Fibroblast of skin of scalp (primary cell): ENCODE measurements at places on chromosomes 13 and 19.
A peak's percentile ranks its signal among the peaks of the same experiment; 100 is the strongest.

DNA sequence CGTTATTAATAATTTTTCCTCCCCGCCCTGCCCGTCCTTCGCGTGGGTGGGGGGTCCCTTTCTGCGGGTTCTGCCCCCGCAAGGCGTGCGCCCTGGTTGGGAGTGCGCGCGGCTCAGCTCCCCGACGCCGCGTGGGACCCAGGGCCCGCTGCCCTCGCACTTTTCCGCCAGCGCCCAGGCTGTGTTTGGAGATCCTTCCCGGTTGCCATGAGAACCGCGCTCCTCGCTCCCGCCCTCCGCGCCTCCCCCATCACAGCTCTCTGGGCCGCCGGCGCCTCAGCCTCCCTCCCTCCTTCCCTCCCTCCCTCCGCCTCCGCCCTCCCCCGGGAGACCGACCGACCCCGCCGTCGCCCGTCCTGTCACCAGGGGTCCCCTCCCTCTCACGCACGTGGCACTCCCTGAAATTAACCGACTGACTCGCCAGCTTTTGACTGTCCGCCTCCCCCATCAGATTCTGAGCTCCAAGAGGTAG is 2.4 kb upstream of the SSBP4 start:
- peak; percentile 93 for DNase-seq

DNA sequence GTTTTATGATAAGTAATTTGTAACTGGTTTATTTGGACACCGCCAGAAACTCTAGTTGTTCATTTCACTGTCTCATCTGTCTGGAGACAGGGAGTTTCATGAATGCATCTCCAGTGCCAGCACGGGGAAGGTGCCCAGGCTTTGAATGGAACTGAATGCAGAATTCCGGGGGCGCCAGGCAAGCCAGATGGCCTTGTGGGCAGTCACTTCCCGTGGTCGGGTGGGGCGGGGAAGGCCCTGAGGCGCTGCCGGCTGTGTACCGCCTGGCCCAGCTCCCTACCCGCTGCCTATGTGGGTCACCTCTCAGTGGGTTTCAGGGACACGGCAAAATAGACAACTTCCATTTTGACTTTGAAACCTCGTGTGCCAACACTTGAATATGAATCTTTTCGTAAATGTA is 28.8 kb upstream of the MCF2L start:
- no peak for DNase-seq

- DNase-seq = no peak
Observed at GRCh38 chr19:41521931-41522555, 53.9 kb upstream of the CEACAM21 start.

GRCh38 chr13:85700906-85701305 is 98.3 kb downstream of the SLITRK6 start:
- DNase-seq = no peak

- DNase-seq = peak; percentile 53
Observed at GRCh38 chr19:48868114-48868886, at the start of gene PLEKHA4. PLEKHA4 (minus strand) TSS chr19:48868617; CDS start chr19:48867620, 997 bp downstream.

GRCh38 chr13:66128692-66129269 is 1101.4 kb downstream of the PCDH9 start:
- no peak for DNase-seq

DNA sequence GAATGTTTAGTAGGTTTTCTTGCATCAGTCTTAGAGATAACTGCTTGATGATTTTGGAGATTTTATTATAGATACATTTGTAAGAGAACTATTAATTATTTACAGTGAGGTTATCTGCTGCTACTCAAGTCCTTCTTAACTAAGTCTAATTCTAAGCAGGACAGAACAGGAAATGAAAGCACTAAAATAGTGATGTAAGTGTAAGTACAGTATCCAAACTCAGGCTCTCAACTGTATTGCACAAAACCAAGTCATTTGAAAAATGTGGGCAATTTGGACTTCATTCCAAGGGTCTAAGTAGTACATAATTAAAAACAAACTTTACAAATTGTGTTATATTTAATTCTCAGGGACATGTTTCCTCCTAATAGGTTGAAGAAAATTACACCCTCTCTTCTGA is 417.1 kb downstream of the ITGBL1 start:
- peak; percentile 32 for DNase-seq

GRCh38 chr19:46745521-46746280 is at the start of gene FKRP:
FKRP (plus strand) TSS chr19:46746057; CDS start chr19:46755451, 9,394 bp downstream.
- DNase-seq = no peak

- no peak for DNase-seq
Observed at GRCh38 chr19:1980091-1980808, 35.3 kb downstream of the BTBD2 start.

- DNase-seq = no peak
Observed at GRCh38 chr13:98433654-98434053, 143.3 kb downstream of the STK24 start.

DNA sequence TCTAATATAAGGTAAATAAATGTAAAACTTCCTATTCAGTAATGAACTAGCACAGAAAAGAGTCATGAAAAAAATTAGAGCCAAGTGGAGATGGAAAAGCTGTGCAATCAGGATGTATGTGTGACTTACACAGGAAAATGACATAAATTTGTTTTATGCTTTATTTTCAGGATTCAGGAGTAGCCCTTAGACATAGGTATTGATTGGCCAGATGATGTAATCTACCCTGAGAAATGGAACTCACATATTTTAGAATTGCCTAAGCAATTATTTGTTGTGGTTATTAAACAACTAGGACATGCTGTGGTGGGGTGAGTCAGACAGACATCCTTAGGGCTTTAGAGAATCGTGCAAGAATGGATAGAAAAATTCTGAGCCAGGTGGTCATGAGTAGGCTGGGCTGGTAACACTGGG is 110.6 kb downstream of the PCDH9 start:
- peak; percentile 82 for DNase-seq

GRCh38 chr13:45875951-45876350 is 24.4 kb upstream of the SIAH3 start:
- no peak for DNase-seq

DNA sequence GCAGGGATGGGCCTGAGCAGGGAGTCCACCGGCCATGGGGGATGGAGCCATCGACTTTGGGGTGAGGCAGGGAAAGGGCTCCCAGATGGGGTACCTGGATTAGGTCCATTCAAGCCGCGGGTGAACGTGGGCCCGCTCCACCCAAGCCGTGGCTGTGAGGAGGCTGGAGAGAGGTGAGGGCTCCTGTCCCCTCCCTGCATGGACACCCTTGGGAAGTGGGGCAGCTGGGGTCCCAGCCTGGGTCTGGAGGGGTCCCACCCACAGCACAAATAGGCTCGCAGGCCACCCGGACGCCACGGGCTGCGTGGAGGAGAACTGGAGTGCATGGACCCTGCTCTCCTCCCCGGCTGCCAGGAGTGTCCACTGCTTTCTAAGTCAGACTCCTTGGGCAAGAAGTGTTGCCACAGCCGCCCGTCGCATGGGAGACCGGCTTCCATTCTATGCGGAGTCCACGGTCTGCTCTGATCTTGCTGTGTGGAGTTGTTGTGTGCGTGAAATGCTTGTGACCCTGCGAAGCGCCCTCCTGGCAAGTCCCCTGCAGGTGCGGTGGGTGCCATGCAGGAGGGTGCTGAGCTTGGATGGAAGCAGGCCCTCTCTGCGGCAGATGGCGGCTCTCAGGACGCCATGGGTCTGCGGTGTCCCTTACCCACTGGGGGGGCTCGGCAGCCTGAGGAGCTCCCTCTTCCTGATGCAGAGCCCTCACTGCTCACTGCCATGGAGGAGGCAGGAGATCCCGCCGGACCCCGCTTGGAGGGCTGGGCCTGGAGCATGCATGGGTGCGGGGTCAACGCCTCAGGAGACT is 2.0 kb downstream of the DAZAP1 start:
- no peak for DNase-seq

DNA sequence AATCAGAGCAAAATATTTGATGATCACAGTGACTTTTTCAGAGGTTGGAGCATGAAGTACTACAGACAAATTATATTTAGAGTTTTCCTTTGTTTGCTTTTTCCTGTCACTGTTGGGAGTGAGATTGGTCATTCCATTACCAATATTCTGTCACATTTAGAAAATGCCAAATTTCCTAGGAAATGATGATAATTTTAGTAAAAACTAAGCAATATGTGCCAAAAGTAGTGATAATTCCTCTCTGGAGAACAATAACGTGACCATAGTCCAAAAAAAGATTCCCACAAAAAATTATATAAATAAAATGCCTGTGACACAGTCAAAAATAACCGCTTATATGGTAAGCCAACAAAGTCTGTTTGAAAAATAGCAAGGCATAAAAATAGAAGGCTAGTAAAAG is 2719.4 kb downstream of the PCDH9 start:
- DNase-seq = no peak

DNA sequence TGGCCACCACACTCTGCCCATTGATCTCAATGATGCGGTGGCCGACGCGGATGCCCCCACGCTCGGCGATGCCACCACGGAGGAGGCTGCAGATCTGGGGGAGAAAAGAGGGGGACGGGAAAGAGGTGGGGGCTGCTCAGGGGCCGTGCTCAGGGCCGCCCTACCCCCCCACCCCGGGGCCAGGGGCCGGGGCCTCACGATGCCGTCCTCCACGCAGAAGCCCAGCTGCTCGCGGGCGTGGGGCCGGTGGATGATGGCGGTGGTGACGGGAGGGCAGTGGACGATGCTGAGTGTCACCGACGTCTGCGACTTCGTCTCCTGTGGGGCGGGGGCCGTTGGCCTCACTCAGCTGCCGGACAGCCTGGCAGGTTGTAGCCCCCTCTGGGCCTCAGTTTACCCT is 10.3 kb downstream of the APBA3 start:
- no peak for DNase-seq

- DNase-seq = peak; percentile 21
Observed at GRCh38 chr13:80339563-80339911, 1.4 kb downstream of the SPRY2 start.

- DNase-seq = no peak
Observed at GRCh38 chr19:31533114-31533513, 183.9 kb upstream of the TSHZ3 start.

DNA sequence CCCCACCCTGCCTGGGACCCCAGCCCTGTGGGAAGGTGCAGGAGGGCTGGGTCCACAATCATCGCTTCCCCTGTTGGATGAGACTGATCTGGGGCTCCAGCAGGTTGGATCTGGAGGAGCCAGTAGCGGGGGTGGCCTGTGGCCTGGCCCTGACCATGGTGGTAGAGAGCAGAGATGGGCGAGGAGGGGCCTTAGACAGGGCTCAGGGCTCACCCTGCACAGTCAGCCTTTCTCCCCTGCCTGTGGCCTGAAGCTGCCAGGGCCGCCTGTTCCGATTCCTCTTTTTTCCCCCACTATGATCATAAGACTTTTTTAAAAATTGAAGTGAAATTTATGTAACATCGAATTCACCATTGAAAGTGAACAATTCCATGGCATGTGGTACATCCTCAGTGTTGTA is 18.2 kb downstream of the SIN3B start:
- DNase-seq = no peak

DNA sequence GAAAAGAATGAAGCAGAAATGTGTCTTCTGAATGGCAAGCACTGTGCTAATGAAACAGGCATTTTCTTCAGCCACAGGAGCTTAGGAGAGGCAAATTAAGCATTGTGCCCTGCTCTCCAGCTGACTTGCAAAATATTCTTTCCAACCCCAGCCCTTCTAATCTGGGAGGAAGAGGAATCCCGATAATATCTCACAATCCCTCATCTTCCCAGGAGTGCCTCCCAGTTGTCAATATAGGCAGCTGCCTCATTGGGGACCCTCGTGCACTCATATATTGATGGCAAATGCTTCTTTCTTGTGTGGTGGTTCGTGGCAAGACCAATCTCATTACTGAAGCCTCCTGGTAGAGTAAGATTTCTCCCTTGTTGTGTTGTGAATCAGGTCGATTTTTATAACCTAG is 299.0 kb downstream of the COG6 start:
- DNase-seq = no peak

GRCh38 chr19:8085598-8086408 is 33.2 kb downstream of the CCL25 start:
- no peak for DNase-seq

- peak; percentile 20 for DNase-seq
Observed at GRCh38 chr13:46507981-46508380, 45.0 kb upstream of the LRCH1 start.

- DNase-seq = peak; percentile 78
Observed at GRCh38 chr13:31638577-31638976, 100.7 kb upstream of the RXFP2 start.

GRCh38 chr13:37209621-37210580 is 104.4 kb upstream of the CSNK1A1L start:
- peak; percentile 28 for DNase-seq

DNA sequence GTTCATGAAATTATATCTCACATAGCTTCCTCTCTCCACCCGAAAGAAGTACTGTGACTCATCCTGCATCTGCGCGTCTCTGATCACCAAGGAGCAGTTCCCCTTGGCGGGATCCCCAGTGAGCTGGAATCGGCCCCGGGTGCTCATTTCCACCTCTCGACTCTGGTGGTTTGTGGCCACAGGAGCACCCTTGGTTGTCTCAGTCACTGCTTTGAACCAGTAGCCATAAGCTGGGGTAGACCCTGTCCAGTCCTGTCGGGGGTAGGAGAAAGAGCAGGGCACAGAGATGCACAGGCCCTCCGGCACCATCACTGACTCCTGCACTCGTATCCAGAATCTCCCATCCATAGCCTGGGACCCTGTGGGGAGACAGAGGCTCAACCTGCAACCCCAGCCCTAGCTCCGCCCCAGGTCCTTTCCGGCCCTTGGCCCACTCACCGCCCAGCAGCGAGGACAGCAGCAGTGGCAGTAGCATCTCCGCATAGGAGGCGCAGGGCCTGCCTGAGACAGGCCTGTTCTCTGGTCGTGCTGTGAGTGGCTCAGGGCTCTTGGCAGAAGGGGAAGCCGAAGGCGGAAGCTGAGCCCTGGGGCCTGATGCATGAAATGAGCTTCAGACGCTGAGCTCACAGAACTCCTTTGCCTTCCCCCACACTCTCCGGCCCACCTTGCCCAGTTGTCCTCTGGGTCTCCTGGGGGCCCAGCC is at the start of gene SIGLEC10:
Gene SIGLEC10 (minus strand): TSS at position 536 of the 703 bp plus-strand sequence. CDS start 61 bp downstream, at position 475.
- DNase-seq = no peak

- peak; percentile 32 for DNase-seq
Observed at GRCh38 chr19:1746401-1747284, 6.7 kb upstream of the ONECUT3 start.

DNA sequence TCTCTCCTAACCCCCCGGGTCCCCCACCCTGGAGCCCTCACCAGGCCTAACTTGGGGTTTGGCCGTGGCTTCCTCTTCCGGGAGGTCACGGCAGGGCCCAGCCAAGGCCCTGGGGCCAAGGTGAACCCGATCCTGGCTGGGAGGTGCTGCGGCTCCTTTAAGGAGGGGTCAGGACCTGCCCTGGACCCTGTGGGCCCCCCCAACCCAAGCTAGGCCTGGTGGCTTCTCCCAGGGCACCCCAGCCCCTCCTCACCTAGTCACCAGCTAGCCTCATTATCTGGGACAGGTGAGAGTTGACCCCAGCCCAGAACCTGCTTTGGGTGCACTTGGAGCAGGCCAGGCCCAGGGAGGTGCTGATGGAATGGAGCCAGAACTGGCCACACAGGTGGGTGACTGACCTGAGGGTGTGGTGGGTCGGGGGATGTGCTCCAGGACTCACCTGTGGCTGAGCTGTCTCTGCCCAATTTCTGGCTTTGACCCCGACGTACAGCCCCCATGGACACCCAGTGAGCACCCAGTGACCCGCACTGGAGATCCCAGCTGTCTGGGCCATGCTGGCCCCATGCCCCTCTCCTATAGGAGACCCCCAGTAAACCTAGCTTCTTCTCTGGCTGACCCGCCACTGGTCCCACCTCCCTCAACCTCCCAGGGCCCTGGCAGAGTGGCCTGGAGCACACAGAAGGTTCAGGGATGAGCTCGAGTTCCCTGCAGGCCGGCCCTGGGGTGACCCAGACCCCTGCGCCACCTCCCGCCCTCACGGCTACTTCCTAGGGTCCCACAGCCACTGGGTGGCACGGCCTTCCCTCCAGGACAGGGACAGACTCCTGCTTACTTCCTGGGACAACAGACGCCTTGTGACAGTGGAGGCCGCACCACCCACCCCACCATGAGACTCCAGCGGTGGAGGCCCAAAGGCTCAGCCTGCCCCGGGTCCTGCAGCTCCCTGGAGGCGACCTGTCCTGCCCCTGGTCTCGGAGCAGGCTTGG is 6.7 kb upstream of the MKNK2 start:
- DNase-seq = no peak
